ENCODE measurements at places on chromosomes 2 and 18.

- no peak for DNase-seq
These were observed 47.2 kb downstream of the BOLA3 start for GRCh38 chr2:74100254-74101216.

DNA sequence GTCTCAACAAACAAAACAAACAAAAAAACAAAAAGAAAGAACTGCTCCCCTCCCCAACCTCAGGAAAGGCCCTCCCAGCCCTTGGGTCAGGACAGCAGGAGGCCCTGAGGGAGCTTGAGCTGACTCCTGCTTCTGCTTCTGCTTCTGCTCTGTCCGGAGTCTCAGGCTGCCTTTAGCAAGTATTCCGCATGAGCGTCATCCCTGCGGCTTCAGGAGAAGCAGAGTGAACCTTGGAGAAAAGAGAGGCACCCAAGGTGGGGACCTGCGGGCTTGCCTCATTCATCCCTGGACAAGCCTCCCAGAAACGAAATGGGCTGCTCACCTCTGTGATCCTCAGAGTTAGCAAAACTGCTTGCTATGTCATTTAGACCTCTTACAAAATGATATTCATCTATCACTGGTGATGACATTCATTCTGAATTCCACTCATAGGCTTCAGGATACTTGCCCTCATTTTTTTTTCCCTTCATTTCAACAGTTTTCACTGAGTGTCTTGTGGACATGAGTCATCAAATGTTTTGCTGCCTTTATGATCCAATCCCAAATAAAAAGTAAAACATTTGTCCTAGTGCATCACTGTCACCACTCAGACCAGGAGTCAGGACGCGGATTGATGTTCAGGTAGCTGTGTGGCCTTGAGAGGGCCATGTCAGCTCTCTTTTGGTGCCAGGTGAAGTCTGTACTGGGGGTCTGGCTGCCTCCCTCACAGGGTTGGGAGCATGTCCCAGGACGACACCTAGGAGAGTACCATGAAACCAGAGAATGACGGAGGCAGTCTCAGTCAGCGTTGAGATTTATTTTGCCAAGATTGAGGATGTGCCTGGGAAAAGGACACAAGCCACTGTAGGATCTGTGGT is 51.7 kb downstream of the IMPA2 start:
- DNase-seq = no peak

GRCh38 chr18:75854174-75854573 is 426.7 kb upstream of the SMIM21 start:
- DNase-seq = no peak

DNA sequence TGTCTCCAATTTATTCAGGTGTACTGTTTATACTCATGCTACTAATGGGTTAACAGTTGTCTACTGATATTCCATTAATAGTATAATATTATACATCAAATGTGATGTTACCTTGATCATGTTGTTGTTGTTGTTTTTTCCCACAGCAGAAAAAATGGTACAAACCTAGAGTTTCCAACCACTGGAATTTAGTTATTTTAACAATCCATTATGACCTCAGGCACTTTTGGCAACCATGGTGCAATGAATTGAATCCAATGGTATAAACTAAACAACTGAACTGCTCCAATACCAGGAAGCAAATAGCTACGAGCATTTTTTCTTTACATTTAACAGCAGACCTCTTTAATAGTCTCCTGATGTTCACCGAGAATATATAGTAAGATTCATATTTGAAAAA is 31.0 kb upstream of the C2orf66 start:
- no peak for DNase-seq

GRCh38 chr2:56473524-56473923 is 289.7 kb downstream of the CCDC85A start:
- DNase-seq = no peak

Measured in stimulated activated CD8-positive, alpha-beta memory T cell treated with anti-CD3 and anti-CD28 coated beads, Interleukin-15, amount 100 ng/mL, for 1 hour (primary cell).